ENCODE measurements at places on chromosomes 5 and 9.
A peak's percentile ranks its signal among the peaks of the same experiment; 100 is the strongest.

GRCh38 chr9:136949239-136949816 is 2.7 kb upstream of the LCN12 start:
- no peak for DNase-seq

- DNase-seq = no peak
These were observed 269.8 kb downstream of the GADD45G start for GRCh38 chr9:89874351-89875321.

- peak; percentile 26 for DNase-seq
These were observed 497 bp downstream of the NSA2 start for GRCh38 chr5:74767579-74767913.

DNA sequence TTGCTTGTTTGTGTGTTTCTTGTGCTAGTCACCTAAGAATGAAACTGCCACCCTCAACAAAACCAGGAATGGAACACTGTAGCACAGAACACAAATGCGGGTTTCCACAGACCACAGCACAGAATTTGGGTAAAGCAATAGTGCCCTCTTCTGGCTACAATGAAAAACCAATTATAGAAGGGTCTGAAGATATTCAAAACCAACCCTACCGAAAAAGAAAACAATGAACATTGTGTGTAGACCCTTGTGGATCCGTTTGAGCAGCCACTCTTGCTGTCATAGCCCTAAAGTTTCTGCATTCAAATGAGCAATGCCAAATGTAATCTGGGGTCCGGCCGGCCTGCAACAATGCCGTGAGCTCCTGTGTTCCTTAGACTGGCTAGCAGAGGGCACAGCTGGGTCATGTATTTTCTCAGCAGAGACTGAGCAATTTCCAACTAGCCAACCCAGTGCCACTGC is 8.3 kb upstream of the ENC1 start:
- peak; percentile 57 for DNase-seq

DNA sequence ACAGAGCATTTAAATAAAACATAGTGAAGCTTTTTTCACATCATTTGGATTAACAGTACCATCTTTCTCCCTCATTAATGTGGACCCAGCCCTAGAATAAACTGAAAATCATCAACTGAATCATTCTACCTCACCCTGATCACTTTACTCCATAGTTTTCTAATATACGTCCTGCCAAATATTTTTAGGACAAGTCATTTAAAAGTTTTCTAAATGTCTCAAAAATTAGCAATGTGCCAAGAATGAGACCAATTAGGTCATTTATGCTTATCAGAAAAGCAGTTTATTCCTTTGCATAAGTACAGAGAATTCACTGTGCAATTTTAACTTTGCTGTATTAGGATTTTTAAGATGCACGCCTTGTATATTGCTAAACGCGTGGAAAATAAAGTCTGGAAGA is 284.4 kb downstream of the PIK3R1 start:
- DNase-seq = no peak

GRCh38 chr5:163604013-163604412 is 98.6 kb downstream of the MAT2B start:
- DNase-seq = no peak

GRCh38 chr9:137148661-137149060 is 9.7 kb downstream of the GRIN1 start:
- no peak for DNase-seq

DNA sequence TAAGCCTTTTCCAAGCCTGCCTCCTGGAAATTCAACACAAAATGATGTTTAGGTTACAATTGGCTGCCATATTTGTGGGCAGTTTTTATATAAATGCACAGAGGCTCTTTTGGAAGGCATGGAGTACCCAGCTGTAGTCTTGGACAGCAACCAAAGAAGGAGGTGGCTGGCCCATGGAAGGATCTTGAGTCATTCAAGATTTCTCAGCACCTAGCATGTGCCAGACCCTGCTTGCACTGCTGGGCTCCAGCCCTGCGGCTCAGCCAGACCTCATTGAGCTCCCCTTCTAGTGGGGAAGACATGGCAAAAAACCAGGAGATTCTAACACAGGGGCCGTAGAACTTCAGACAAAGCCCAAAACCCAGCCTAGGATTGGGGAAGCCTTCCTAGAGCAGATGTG is 22.1 kb downstream of the JADE2 start:
- peak; percentile 13 for DNase-seq

DNA sequence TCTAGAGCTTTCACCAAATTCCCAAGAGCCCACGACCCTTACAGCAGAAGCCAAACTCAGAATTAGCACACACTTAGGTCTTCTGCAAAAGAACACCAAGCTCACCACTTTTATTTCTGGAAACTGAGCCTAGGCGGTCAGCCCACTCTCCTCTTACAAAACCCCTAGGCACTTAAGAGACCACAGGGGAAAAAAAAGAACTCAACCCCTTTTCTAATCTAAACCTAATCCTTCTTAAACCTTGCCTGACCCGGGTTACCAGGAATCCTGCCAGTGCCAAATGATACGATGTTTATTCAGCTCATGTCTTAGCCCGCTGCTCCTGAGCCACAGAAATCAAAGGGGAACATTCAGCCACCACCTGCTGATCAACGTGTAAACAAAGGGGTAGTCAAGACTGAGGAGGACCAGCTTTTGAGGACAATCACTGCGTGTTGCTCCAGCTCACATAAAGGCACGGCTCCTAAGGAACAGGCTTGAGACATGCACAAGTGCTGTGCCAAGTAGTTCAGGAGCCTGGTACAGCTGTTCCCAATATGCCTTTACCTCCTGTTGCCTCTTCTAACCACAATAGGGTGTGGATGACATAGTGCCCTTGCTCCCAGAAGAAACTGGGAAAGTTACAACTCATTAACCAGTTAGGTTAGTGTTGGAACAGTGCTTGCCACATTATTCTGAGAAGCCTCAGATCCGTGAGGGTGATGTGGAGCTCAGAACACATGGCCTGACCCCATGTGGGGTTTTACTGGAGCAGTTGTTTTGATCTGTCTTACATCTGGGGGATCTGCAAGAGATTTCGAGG is 49.3 kb downstream of the ZFAND5 start:
- peak; percentile 9 for DNase-seq

DNA sequence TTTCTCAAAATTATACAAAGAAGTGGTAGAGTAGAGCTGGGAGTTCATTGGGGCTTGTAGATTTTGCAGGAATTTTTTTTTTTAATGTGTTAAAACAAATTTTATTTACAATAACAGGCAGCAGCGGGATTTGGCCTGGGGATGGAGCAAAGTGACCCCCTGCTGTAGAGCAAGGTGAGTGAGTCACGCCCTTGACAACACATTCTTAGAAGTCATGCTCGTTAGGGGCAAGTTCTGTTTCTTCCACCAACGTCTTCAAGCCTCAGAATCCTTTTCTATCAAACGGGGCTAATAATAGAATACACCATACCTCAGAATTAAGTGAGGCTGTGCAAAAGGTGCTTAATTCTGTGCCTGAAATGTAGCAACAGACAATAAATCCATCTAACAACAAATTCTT is 1.1 kb upstream of the ANKDD1B start:
- DNase-seq = no peak

- DNase-seq = no peak
These were observed 72.5 kb downstream of the AP3B1 start for GRCh38 chr5:78221964-78222451.

DNA sequence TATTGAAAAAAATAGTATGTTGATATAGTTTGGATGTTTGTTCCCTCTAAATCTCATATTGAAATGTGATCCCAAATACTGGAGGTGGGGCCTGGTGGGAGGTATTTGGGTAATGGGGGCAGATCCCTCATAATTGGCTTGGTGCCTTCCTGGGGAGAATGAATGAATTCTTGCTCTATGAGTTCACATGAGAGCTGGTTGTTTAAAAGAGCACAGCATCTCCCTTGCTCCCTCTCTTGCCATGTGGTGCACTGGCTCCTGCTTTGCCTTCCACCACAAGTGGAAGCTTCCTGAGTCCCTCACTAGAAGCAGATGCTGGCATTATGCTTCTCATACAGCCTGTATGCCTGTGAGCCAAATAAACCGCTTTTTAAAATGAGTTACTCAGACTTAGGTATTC is 154.8 kb downstream of the ADAMTS6 start:
- DNase-seq = no peak

GRCh38 chr9:126000731-126001580 is 253.8 kb downstream of the PBX3 start:
- no peak for DNase-seq

GRCh38 chr5:39420482-39421145 is 4.2 kb downstream of the DAB2 start:
- DNase-seq = peak; percentile 33

- DNase-seq = no peak
These were observed 176.1 kb downstream of the TRPM3 start for GRCh38 chr9:70945301-70945700.

DNA sequence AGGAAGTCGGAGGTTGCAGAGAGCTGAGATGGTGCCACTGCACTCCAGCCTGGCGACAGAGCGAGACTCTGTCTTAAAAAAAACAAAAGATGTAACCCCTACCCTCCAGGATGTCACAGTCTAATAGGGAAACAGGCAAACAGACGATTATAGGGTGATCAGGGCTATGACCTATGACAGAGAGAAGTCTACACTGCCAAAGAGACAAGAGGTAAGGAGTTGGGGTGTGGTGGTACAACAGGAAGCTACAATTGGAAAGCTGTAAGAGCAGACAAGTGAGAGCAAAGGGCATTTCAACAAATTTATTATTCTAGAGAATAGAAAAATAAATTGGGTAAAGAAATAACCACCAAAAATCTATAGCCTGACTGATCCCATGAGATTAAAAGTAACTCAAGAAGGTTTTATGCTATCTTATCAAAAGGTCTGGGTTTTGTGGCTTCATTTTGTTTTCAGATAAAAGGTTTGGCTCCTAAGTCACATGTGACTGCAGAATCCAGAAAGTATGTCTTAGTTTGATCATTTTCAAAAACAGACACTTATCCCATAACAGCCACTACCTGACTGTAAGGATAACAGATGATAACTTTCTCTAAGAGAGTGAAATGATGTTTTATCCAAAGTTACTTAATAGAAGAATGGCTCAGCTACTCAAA is 7.3 kb downstream of the CDC26 start:
- DNase-seq = no peak

DNA sequence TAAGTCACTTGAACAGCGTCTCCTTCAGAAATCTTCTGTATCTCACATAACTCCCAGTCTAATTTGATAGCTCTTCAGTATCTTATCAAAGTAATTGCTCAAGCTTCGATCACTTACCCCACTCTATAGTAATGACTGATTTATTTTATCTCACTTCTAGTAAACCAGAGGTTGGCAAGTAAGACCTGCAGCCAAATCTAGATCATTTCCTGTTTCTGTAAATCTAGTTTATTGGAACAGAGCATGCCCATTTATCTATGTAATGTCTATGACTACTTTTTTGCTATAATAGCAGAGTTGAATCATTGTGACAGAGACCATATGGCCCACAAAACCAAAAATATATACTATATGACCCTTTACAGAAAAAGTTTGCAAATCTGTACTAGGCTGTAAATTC is 40.1 kb downstream of the TSSK1B start:
- DNase-seq = no peak

GRCh38 chr5:125492977-125493376 is 746.5 kb upstream of the ZNF608 start:
- DNase-seq = no peak

DNA sequence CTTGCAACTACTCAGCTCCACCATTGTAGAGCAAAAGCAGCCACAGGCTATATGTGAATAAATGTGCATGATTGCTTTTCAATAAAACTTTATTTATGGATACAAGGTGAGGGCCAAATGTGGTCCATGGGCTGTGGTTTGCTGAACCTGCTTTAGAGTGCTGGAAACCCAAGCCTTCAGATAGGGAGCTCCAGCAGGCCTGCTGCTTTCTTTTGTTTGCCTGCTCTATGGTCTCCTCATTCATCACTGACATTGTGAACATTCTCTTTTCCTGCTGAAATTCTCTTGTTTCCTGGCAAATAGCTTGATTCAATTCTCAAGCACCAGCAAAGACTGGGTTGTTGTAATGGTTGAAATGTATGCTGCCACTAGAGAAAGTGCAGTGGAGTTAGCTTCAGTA is 26.0 kb downstream of the EGFLAM start:
- DNase-seq = no peak

DNA sequence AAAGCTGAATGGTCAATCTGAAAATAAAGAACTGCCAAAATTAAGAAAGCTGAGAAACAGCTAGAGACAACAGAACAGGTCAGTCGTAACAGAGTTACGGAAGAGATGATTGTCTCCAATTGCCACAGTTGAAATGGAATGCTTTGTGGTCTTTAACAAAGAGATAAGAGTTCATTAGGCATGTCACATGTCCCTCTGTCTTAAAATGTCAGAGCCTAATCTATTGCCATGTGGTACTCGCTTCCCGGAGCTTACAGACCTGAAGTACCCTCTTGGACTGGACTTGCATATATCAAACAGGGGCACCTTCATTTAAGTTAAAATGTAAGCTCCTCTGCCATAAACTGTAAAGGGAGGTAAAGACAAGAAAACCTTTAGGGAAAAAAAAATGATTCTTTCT is 19.7 kb downstream of the TTC39B start:
- no peak for DNase-seq

DNA sequence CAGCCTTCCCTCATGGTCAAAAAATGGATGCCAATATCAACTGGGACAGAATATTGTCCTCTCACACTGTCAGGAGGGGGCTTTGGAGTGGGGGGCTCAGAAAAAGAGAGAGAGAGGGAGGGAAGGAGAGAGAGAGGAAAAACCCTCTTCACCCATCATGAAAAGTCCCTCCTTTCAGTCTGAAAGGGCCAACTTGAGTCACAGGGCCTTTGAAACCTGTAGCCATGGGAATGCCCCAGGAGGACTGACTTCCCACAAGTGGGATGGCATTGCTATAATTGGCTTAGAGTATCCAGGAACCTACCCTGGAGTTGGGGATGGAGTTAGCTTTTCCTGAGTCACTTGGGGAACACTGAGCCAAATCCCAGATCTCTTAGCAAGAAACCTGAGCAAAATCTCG is 41.2 kb downstream of the DNAJC21 start:
- no peak for DNase-seq

DNA sequence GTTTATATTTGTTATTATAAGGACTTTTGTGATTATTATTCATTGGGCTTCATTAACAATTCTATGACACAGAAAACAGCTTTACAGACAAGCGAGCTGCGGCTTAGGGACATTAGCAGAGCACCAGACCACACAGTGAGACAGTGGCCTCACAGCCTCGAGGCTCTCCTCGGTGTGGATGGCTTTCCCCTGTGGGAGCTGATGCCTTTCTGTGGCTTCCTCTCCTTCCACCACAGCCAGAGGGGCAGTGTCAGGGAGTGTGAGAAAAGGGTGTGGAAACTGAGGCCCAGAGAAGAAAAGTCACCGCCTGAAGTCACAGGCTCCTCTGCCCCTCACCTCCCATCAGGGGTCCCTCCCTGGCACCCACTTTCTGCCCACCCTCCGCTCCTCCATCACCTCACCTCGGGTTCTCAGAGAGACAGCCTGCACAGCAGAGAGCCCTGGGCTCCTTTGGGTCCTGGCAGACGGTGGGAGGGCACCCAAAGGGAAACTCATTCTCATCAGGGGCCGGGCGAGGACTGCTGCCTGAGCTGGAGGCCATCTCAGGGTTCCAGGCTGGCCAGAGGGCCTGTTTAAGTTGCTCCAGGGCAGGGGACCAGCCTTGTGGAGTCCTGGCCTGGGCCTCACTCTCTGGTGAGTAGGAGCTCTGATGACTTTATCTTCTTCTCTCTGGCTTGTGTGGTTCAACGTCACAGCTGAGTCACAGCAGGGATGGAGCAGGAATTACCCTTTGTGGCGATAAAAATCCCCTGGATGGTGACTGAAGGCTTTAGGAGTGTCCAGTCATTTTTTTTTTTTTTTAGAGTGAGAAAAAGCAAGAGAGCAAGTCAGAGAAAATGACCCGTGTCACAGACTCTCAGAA is 830 bp downstream of the TRAF1 start:
- no peak for DNase-seq
